ENCODE measurements at places on chromosomes 12 and 14.

- DNase-seq = no peak
Observed at GRCh38 chr12:43884683-43885410, 49.0 kb downstream of the TMEM117 start.

GRCh38 chr14:59301354-59301753 lies 112.9 kb downstream of the DAAM1 start:
- DNase-seq = peak; percentile 14

DNA sequence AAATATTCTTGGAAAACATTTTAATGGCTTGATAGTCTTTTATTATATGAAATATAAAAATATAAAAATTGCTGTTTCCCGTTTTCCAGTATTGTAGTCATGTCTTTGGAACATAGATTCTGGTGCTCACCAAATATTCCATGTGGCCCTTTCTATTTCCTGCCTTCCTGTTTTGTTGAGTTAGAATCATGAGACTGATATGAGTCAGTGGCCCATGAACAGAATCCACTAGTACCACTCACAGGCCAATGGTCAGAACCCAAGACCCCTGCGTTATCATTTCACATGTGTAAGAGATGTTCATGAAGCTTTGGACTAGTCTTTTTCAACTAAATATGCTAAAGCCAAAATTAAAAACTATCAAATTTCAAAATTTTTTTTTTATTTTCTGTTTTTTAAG lies 56.9 kb downstream of the BICD1 start:
- no peak for DNase-seq

DNA sequence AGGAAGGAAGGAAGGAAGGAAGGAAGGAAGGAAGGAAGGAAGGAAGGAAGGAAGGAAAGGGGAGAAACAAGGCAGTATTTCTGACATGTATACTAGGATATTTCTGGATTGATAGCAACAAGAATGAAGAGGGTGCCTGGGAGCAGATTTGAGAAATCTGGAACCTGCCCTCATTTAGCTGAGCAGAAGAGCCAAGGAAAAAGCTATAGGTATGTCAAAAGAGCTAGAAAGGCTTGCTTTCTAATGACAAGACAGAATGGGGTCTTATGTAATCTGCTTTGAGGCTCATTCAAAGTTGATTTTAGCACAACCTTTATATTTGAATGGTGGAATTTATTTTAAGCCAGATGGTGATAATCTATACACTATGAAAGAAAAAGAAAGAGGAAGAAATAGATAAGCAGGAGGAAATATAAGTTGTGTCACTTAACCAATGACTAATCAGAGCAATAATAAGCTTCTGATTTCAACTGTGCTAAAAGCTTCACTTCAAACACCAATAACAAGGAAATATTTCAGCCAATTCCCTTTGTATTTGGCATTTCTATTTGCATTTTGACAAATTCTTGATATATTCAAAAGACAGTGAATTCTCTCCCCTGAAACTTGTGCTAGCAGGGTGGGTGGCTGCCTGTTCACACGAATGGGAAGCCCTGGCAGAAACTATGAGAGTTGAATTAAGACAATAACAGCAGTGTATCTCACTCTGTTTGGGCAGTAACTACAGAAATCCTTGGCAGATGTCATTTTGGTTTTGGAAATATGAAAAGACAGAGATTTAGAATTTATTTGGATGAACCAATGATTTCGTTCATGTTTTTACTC lies 76.3 kb upstream of the FLRT2 start:
- DNase-seq = no peak

- DNase-seq = no peak
Observed at GRCh38 chr12:107843351-107844311, 69.1 kb downstream of the ASCL4 start.

DNA sequence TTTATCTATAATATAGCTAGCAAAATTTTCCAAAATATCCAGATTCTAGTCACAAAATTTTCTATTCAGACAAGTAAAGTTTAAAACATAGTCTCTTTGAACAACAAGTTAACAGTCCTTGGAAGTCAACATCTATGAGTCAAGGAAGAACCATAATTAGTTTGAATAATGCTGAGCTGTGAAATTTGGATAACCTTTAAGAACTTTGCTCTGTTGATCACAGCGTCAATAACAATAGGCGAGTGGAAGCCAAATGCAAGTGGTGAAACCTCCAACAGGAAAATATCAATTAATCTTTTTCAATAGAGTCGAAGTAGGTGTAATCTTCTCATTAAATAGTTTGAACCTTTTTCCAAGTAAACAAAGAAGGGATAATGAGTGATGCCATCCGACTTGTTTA lies 466.6 kb downstream of the FOXG1 start:
- no peak for DNase-seq

- DNase-seq = no peak
Observed at GRCh38 chr12:49331380-49332222, 5.4 kb downstream of the C1QL4 start.

DNA sequence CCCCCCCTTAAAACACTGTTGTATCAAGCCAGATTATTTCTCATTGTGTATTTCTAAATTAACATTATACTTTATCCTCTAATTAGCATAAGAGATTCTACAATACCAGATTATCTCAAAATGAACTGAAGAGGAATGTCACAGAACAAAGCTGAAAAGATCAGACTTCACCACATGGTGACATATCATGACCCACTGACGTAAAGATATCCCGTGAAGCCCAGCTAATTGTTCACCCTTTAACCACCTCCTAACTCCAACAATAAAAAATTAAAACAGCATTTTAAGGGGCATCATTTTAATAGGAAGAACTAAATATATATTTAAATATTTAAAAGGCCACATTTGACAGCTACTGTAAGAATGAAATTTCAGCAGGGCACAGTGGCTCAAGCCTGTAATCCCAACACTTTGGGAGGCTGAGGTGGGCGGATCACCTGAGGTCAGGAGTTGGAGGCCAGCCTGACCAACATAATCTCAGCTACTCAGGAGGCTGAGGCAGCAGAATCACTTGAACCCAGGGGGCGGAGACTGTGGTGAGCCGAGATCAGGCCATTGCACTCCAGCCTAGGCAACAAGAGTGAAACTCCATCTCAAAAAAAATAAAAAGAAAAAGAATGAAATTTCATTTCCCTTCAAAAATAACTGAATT lies 29.0 kb downstream of the CDK17 start:
- no peak for DNase-seq

- no peak for DNase-seq
Observed at GRCh38 chr14:42994051-42994736, 1387.5 kb downstream of the LRFN5 start.

GRCh38 chr12:38053655-38054464 lies 262.7 kb upstream of the ALG10B start:
- DNase-seq = no peak

GRCh38 chr14:90820958-90821357 lies 4.7 kb upstream of the TTC7B start:
- peak; percentile 68 for DNase-seq

DNA sequence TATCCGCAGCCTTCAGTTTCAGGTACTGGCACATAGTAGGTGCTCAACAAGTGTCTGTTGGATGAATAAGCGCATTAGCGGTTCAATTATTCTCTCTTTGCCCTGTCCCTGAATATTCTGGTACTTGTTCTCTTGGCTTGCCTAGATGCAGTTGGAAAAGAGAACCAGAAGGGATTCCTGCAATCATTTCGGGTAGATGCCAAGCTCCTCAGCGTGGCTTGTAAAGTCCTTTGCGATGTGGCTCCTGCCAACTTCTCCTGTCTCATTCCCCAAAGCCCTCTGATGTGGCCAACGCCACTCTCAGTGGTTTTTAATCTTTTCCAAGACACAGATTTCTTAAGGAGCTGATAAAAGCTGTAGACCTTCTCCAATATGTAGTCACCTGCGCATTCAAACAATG lies 230.3 kb downstream of the SUDS3 start:
- no peak for DNase-seq

DNA sequence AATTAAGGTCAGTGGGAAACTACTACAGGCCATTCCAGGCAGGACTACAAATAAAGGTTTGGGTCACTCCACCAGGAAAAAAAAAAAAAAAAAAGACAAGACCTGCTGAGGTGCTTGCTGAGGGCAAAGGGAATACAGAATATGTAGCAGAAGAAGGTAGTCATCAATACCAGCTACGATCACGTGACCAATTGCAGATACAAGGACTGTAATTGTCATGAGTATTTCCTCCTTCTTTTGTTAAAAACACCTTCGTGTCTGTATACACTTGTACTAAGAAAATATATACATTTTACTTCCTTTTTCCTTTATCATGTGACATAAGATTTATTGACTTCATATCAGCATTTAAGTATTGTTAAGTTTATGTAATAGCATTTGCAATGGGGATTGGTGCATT lies 19.2 kb downstream of the GYS2 start:
- no peak for DNase-seq

GRCh38 chr12:56518570-56518969 lies 3.0 kb upstream of the RBMS2 start:
- no peak for DNase-seq

GRCh38 chr12:12007001-12007712 lies 63.6 kb upstream of the BCL2L14 start:
- peak; percentile 17 for DNase-seq

DNA sequence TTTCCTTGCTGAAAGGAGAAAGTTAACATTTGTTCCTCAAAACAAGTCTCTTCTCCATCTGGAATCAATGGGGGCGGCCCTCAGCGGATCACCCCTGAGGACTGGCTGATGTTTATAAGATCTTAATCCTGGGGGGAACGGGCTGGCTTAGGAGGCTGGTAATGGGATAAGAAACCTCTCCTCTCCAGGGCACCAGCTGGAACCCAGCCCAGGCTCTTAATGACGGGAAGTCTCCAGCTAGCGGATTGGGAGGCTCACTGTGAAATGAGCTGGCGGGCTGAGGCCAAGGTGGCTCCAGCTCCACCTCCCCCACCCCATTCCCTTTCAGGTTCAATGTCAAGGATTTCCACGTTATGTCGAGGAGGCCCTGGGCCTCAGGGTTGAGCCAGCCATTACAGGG lies 1133.0 kb downstream of the VRK1 start:
- no peak for DNase-seq

GRCh38 chr12:15527201-15528080 lies 205.1 kb downstream of the PTPRO start:
- DNase-seq = no peak

DNA sequence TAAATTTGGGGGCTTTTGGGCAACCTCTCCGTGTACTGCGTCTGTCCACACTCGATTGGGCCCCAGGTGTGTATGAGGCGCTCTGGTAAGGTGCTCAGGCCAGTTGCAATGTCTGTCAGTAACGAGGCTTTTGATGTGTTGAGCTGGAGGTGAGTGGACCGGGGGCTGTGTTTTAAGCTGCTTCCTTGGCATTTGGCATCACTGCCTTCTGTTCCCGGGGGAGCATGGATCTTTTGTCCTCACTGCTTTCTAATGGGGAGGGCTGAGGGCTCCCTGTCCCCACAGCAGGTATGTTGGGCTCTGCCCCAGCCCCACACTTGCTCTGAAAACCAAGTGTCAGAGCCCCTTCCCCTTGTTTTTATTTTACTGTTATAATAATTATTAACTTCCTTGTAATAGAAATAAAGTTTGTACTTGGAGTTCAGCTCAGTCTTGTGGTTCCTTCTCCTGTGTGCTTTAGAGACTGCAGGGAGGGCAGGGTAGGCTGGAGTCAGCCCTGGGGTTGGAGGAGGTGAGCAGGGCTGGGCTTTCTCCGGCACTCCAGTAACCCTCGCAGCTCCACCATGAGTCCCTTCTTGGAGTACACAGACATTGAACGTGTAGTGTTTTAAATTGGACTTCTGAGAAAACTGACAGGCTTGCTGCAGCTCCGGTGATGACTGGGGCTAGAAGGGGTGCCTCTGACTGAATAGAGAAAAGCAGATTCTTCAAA lies 28.0 kb downstream of the TRAFD1 start:
- DNase-seq = no peak

DNA sequence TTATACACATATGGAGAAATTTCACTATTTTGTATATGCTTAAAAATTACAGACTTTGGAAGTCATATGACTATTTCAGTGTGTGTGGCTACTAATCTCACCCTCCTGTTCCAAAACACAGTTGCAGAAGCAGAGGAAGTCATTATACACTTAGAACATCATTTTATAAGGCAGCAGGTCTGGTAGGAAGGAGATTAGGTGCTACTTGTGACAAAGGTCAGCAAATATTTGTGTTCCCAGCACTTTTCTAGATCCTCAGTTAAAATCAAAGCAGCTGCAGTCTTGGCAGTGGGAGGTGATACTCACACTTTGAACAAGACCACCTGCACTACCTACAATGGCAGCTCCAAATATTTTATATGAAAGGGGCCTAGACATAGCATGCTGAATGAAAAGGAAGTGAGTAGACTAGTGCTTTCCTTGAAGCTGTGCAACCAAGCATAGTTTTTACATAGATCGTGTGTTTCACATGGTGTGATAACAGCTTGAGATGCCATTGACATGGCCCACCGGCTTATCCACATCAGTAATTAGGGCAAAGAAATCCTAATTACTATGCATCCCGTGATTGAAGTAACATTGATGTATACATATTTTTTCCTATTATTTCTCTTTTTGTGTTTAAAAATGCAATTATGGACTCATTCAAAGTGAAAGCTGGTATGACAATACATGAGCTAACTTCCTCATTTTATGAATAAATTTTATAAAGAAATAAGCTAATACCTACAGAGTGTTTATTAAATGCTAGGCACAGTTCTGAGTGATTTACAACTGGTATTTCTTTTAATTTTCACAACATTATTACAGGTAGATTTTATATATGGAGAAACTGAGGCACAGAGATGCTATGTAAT lies 5.3 kb downstream of the GYS2 start:
- no peak for DNase-seq

DNA sequence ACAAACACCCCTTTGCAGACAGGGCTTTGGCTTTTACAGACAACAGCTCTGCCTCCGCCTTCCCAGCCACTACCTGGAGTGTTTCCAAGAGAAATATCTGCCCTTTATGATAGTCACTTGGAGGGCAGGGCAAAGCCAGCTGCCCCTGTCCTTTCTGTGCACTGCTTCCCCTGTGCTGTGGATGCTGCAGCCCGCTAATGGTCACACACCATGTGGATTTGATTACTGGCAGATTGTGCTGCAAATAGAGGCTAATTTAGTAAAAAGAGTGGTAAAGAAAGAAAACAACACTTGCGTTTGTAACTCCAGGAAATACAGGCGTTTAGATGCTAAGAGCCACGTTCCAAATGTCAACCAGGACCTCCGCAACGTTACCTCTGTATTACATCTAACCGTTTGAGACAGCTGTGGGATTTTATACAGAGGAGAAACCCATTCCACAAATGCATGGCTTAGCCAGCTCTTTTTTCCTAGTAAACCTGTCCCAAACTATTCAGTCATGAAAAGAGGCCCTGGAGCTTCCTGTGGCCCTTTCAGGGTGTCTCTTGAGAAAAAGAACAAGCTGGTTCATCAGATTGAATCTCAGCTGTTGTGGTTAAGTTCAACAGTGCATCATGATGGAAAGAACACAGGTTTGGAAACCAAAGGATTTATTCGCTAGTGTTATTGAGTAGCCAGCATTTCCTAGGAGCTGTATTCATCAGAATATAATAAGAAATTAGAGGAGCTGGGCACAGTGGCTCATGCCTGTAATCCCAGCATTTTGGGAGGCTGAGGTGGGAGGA lies 30.1 kb upstream of the PWP1 start:
- no peak for DNase-seq

- DNase-seq = no peak
Observed at GRCh38 chr14:77347751-77348150, 26.9 kb downstream of the GSTZ1 start.

GRCh38 chr12:108823804-108824203 lies 33.6 kb downstream of the SSH1 start:
- no peak for DNase-seq

- no peak for DNase-seq
Observed at GRCh38 chr12:12086362-12086761, 15.6 kb downstream of the BCL2L14 start.

All from CD4-positive, alpha-beta T cell treated with Interleukin-21 for 1 hour (primary cell).